Activated CD4-positive, alpha-beta T cell treated with anti-CD3 and anti-CD28 coated beads, Interleukin-2, Interleukin-6, amounts not matched to agents 100 ng/mL and 50 ng/mL, durations not matched to agents 16 hours and 8 hours (primary cell): ENCODE measurements at places on chromosomes 1 and 21.

GRCh38 chr1:11927866-11928592 is 1.8 kb upstream of the KIAA2013 start:
- no peak for DNase-seq

DNA sequence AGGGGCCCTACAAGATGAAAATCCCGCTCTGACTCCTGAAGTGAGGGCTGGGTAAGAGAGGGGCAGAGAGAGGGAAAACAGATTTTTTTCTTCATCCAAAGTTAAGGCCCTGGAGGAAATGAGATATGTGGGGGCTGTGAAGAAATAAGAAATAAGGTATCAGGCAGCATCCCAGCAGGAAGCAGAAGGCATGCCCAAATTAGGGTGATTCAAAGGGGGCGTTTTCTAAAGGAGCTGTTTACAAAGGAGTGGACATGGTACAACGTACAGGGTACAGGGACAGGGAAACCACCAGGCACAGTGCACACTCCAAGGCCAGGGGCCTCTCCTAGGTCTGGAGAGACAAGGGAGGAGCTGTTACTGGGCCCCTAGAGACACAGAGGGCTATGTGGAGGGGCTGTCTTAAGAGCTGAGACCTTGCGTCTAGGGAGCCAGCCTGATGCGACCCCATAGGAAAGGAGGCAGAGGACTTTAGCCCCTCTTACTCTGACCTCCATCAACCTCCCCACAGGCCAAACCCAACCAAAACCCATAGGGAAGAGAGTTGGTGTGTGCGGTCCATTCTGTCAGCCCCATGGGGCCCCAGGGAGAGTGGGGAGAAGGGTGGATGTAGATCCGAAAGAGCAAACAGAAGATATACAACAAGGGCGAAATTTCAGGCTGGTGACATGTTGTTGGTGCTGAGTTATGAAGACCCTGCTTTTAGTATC is 38.6 kb downstream of the STYXL2 start:
- DNase-seq, result no peak

DNA sequence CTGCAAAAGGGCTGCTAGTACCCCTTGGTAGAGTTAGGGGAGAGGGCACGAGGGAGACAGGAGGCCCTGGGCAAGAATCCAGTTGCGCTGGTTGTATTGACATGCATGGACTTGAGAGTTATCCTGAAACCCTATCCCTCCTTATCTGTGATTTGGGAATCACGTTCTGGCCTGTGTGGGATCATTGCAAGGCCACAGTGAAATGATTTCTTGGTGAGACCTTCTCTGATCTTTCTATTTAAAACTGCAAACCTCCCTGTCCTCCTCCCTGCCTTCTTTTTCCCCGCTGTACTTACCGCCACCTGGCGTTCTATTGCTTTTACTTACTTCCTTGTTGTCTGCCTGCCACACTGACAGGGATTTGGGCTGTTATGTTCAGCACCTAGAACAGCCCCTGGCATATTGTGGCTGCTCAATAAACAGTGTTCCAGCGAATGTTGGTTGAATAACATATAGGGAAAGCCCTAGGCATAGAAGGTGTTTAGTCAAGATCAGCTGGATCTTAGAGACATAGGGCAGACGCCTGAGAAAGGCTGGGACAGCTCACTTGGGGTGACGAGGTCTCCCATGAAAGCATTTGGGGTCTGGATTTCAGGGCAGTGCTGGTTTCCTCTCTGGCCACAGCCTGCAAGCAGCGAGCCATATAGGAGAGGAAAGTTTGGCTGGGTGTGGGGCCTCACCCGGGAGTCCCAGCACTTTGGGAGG is 25.6 kb downstream of the ALPL start:
- peak; percentile 29 for DNase-seq

DNA sequence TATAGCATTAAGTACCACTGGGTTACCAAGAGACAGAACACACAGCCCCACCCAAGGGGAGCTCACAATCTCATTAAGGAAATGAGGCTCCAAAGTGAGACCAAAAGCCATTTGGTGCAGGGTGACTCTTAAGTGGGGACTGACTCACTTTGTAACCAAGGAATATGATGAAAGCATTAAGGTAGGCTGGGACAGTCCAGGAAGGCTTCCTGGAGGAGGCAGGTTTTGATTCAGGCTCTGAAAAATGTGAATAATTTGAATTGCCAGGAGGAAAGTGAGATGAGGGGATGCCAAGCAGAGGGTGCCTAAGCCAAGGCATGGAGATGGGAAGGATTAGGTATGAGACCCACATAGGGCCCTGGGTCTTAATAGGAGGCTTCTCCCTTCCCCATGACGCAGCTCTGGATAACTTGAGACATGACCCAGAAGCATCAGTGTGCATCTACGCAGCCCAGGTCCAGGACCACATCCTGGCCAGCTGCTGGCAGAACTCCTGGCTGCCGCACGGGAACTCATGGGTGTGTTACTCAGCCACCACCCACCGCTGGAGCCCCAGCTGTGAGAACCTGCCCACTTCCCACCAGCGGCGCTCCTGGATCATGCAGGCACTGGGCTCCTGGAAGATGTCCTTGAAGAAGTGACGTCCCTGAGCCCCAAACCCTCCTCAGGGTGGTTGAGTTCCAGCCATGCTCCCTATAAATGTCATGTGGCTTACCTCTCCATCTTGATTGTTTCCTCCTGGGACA is 5.9 kb upstream of the TTC4 start:
- no peak for DNase-seq

GRCh38 chr1:211811848-211812247 is 18.7 kb downstream of the LPGAT1 start:
- no peak for DNase-seq
